GM04504 (cell line): ENCODE measurements at places on chromosomes 2 and 18.

DNA sequence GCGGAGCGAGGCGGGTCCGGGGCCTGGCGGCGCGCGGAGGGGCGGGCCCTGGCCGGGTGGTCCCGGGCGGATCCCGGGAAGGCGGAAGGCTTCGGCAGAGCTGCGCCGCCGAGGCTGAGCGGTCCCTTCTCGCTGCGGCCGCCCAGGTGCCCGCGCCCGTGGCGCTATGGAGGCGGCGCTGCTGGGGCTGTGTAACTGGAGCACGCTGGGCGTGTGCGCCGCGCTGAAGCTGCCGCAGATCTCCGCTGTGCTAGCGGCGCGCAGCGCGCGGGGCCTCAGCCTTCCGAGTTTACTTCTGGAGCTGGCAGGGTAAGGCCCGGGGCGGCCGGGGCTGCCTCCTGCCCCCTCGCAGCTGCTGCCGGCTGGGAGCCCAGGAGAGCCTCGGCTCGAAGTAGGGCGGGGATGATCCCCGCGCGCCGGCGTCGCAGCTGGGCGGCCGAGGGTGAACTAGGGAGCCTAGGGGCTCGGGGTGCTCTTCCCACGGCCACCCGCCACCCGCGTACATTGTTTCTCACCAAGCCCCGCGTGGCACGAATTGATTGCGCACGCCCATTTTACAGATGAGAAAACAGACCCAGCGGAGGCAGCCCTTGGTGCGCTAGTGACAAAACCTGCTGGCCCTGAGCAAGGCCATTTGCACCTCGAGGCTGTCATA lies at the start of gene SLC66A3:
Gene SLC66A3 (plus strand): TSS at position 87 of the 655 bp plus-strand sequence. CDS start 80 bp downstream, at position 167.
- DNase-seq, result peak; percentile 73

- no peak for DNase-seq
Observed at GRCh38 chr2:241891988-241892298, 22.4 kb downstream of the RTP5 start.

DNA sequence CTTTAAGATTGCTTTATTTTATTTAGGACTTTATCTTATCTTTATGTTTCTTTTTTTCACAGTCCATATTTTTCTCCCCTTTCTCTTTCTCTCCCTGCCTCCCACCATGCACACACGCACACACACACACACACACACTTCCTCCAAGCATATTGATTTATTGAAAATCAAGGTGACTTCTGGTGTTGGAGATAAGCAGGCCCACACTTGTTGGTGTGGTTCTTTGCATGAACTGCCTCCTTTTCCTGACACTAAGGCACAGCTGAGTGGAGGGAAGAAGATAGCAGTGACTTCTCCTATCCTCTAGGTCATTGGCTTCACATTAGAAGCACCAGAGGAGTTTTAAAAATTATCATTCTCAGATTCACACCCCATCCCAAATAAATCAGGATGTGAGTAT lies 18.0 kb downstream of the TBR1 start:
- no peak for DNase-seq

DNA sequence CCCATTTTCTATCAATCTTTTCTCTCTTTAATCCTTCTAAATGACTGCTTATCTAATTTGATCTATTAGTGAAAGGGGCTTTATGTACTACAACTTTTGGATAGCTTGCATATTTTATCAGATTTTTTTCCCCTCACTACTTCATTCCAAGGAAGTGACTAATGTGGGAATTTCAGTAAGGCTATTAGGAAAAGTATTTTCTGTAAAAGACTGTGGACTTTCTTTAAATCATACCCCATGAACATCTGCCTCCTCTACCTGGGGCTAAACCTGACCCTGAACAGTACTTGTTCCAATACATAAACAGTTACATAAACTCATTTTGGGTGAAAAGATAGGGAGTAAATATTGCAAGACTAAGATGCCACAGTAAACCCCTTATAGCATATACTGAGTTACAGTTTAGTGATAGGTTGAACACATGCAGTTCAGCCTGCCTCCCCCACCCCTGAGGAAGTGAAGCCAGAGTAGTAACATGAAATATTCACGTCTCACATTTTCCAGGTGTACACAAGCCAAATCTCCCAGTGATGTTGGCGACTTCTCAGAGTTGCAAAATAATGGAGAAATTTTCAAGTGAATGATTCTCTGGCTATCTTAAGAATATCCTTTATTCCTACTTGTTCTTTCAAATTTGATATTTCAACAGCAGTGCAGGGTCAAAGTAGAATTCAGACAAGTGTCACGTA lies 590.9 kb upstream of the ZEB2 start:
- DNase-seq, result no peak

DNA sequence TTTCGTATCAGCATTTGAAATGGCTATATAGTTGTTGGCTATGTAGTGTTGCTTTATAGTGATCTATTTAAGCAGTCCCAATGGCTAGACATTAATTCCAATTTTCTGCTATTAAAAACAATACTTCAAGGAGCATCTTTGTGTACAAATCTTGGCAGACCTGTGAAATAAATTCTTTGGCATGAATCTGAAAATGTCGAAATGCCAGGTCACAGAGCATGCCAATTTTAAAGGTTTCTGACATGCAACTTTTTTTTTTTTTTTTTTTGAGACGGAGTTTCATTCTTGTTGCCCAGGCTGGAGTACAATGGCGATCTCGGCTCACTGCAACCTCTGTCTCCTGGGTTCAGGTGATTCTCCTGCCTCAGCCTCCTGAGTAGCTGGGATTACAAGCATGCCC lies 26.8 kb upstream of the CABLES1 start:
- DNase-seq, result no peak

GRCh38 chr2:190781604-190782198 lies 98.9 kb upstream of the GLS start:
- peak; percentile 28 for DNase-seq

DNA sequence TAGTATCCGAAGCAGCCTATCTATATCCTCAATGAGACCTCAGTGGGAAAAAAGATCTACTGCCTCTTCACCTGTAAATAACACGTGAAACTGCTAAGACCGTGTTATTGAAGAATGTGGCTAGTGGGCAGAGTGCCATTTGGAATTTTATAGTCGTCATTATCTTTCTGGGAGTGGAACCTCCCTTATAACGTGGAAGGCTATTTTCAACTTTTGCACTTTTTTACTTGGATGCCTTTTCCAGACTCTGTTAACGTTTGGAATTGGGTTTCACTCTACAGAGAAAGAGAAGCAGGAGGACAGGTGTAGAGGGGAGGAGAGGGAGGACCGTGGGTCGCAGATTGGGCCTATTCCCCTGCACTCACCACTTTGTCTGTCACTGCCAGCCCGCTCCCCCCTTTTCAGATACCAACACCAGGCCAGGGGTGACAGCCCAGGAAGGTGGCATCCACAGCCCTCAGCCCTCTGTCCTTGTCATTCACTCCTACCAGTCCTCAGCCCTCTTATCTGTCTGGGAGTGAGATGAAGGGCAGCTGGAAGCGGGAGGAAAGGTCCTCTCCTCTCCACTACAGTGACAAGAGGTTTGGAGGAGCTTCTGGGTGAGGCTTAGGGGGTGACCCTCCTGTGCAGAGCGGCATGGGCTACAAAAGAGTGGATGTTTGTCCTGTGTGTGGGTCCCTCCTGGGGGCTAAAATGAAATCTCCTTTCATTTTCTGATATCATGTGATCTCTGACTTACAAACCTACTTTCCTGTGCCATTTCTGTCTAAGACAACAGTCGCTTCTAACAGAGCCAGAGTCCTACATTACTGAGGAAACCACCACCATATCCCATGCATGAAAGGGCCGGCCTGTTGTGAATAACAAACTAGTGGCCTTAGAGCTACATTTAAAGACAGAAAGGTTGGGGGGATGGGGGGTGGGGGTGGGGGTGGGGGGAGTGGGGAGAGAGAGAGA lies 23.9 kb upstream of the CEP68 start:
- DNase-seq, result no peak

- no peak for DNase-seq
Observed at GRCh38 chr2:176960736-176961520, 251.7 kb upstream of the HNRNPA3 start.

DNA sequence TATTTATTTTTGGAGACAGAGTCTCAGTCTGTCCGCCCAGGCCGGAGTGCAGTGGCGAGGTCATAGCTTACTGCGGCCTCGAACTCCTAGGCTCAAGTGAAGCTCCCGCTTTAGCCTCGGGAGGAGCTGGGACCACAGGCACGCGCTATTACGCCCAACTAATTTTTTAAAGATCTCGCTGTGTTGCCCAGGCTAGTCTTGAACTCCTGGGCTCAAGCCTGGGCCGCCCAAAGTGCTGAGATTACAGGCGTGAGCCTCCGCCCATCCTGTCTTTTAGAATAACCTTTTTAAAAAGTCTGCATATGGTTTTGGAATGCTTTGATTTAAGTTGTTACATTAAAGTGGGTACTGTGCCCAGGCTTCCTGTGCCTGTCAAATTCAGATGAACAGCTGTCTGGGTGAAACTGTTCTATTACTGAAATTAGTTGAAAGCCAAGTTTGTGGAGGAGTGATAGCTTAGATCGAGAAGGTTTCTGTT lies 944 bp downstream of the RAB3GAP1 start:
- no peak for DNase-seq

GRCh38 chr18:78430131-78430758 lies 549.4 kb upstream of the SALL3 start:
- no peak for DNase-seq

DNA sequence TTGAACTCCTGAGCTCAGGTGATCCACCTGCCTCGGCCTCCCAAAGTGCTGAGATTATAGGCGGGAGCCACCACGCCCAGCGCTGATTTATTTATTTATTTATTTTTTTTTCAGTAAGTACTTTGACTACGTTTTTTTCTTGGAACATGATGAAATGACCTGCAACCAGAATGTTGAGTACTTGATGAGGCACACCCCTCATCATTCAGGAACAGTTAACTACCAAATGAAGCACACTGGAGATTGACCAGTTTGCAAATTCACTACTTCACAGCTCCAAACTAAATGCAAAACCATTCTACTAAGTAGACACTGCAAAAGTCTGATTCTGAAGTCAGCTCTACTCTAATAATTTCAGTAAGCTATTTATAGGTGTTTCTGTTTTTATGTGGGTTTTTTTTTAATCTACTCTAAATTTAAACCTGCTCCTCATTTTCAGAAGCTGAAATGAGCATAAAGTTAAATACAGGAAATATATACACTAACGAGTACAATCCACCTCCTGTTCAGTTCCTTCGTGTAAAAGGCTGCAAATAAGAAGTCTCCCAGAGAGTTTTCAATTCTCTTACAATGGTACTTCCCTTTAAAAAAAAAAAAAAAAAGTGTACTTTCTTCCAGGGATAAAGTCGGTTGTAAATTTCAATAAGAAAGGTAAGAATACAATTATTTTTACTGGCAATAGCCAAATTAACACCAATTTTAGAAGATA lies 1.4 kb downstream of the GFPT1 start:
- peak; percentile 17 for DNase-seq

DNA sequence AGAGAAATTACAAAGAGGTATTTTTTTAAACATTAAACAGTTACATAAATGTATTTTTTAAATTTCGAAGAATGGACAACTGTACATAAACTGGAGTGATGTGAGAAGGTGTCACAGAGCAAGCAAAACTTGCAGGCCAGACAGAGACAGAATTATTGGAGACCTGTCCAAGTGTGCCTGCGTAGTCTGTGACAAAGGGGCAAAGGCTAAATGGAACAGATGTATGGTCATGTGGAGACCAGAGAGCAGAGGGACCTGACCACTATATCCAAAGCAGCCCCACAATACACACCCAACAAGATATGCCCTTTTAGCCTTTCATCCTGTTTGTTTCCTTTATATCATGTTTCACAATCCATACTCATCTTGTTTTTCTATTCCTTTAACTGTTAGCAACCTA lies 225.3 kb upstream of the VWC2L start:
- DNase-seq, result no peak

DNA sequence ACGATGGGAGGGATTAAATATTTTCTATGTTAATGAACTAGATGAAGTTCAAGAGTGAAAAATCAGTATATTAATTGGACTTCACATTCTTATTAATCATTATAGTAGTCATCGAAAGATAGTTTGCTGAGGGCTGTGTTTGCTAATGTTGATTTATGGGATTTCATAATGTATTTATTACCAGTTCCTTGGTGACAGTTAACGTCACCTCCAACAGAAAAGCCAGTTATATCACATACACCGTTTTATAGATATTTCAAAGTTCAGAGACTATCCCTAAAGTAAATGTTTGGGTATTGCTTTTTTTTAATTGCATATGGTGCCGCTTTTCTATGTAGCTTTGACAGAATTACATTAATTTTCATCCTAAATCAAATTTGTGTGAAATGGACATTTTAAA lies 49.4 kb upstream of the SP5 start:
- DNase-seq, result no peak

- DNase-seq, result peak; percentile 65
Observed at GRCh38 chr2:215396595-215397313, 39.1 kb downstream of the FN1 start.

GRCh38 chr2:135657806-135658582 lies 83.7 kb upstream of the UBXN4 start:
- DNase-seq, result no peak

GRCh38 chr2:27078267-27079194 lies at the start of gene EMILIN1:
Gene EMILIN1 (plus strand): TSS chr2:27078615. CDS start chr2:27079066, 451 bp downstream.
- peak; percentile 97 for DNase-seq

- no peak for DNase-seq
Observed at GRCh38 chr2:114001937-114002336, 112.0 kb downstream of the ACTR3 start.

DNA sequence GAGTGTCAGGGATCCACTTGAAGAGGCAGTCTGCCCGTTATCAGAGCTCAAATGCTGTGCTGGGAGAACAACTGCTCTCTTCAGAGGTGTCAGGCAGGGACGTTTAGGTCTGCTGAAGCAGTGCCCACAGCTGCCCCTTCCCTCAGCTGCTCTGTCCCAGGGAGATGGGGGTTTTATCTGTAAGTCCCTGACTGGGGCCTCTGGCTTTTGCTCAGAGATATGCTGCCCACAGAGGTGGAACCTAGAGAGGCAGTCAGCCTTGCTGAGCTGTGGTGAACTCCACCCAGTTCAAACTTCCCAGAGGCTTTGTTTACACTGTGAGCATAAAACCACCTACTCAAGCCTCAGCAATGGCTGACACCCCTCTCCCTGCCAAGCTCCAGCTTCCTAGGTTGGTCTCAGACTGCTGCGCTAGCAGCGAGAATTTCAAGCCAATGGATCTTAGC lies 38.1 kb downstream of the PLEK start:
- DNase-seq, result no peak

GRCh38 chr2:150141226-150142001 lies 346.1 kb downstream of the RND3 start:
- DNase-seq, result no peak

DNA sequence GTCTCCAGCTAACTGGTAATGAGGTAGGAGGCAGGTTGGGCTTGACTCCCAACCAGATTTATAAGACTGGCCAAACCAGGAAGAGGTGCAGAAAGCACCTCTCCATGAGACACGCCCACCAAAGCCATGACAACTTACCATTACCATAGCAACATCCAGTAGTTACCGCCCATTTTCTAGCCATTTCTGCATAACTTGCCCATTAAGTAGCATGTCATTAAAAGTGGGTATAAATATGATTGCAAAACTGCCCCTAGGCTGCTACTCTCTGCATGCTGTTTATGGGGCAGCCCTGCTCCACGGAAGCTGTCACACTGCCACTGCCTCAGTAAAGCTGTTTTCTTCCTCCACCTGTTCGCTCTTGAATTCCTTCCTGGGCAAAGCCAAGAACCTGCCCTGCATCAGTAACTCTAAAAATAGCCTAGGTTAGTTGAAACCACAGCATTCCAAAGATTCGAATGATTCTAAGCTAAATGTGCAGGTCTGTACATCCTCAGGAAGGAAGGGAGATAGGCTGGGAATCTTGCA lies 131.9 kb downstream of the ATL2 start:
- no peak for DNase-seq

- no peak for DNase-seq
Observed at GRCh38 chr2:236081171-236081570, 87.0 kb downstream of the GBX2 start.

GRCh38 chr2:196040218-196040617 lies 28.4 kb downstream of the DNAH7 start:
- DNase-seq, result no peak

- no peak for DNase-seq
Observed at GRCh38 chr2:74975016-74975415, 16.6 kb downstream of the POLE4 start.
